IPS DF 19.7 (cell line): ENCODE measurements at places on chromosomes 7 and 10.

GRCh38 chr10:23696476-23696875 is 257.6 kb downstream of the OTUD1 start:
- no peak for DNase-seq

DNA sequence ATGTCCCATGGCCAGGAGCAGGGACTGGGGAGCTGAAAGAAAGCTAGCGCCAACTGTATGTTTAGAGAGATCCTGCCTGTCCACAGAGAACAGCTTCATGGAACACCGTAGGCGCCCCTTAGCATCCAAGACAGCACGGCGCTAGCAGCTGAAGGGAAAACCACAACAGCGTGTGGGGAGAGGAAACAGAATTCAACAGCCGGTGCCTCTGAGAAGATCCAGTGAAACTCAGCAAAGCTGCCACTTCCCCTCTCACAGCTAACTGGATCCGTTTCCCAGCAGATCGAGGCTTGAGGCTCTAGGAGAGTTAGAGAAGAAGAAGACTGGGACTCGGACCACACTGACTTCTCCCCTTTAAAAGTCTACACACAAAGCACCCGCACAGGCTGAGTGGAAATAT is 145.0 kb downstream of the MAD1L1 start:
- DNase-seq = no peak

DNA sequence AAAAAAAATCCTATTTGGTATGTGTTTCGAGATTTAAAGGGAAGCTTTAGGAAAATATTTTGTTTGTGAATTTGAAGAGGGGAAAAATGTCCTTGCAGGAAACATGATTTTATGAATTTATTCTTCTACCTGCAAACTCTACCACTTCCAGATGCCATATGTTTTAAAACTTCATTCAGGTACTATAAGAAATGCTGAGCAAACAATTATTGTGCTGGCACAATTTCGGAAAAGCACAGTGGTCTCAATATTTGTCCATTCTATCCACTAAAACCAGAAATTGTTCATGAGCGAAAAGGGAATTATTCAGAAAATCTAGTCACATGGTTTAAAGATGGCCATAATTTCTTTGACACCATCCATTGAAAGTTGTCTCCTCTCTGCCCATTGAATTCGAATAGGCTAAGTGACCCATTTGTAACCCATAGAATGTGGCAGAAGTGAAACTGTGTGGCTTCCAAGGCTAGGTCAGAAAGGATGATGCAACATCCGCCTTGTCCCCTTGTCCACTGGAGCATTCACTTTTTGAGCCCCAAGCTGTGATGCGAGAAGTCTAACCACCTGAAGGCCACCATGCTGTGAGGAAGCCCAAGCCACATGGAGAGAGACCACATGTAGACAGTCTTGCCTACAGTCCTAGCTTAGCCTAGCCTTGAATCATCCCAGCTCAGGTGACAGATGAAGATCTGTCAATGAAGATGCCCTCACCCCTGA is 189.8 kb upstream of the PRKCQ start:
- no peak for DNase-seq

- DNase-seq = no peak
Measured at GRCh38 chr10:44022203-44022602, 362.7 kb downstream of the CXCL12 start.

- DNase-seq = no peak
Measured at GRCh38 chr7:133827707-133828623, 299.2 kb upstream of the LRGUK start.

- no peak for DNase-seq
Measured at GRCh38 chr7:124643311-124643811, 122.2 kb downstream of the GPR37 start.

DNA sequence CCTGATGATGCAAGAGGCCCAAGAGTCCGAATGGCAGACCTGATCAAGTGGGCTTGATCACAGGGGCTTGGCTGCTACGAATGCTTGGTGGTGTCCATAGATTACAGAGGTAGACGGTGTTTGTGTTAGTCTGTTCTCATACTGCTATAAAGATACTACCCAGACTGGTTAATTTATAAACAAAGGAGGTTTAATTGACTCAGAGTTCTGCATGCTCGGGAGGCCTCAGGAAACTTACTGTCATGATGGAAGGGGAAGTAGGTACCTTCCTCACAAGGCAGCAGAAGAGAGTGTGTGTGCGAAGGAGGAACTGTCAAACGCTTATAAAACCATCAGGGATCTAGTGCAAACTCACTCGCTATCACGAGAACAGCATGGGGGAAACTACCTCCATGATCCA is 268.9 kb upstream of the KLF6 start:
- no peak for DNase-seq

DNA sequence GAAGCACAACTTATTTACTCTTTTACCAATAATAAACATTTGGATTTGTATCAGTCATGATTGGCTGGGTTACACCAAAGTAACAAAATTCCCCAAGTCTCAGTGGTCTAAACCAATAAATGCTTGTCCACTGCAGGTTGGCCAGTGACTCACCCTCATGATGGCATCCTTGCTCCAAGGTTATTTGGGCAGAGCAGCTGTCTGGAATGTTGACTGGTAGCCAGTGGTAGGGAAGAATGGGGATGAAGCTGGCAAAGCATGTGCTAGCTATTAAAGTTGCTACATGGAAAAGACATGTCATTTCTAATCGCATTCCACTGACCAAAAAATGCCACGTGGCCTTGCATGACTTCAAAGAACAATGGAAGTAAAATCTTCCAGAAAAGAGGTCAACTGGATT is 1168.7 kb upstream of the CELF2 start:
- DNase-seq = no peak

- DNase-seq = no peak
Measured at GRCh38 chr7:42152329-42153205, 84.4 kb downstream of the GLI3 start.

GRCh38 chr7:47303695-47304453 is 278.0 kb downstream of the TNS3 start:
- DNase-seq = no peak

- DNase-seq = no peak
Measured at GRCh38 chr7:28596245-28596935, 184.1 kb downstream of the CREB5 start.

DNA sequence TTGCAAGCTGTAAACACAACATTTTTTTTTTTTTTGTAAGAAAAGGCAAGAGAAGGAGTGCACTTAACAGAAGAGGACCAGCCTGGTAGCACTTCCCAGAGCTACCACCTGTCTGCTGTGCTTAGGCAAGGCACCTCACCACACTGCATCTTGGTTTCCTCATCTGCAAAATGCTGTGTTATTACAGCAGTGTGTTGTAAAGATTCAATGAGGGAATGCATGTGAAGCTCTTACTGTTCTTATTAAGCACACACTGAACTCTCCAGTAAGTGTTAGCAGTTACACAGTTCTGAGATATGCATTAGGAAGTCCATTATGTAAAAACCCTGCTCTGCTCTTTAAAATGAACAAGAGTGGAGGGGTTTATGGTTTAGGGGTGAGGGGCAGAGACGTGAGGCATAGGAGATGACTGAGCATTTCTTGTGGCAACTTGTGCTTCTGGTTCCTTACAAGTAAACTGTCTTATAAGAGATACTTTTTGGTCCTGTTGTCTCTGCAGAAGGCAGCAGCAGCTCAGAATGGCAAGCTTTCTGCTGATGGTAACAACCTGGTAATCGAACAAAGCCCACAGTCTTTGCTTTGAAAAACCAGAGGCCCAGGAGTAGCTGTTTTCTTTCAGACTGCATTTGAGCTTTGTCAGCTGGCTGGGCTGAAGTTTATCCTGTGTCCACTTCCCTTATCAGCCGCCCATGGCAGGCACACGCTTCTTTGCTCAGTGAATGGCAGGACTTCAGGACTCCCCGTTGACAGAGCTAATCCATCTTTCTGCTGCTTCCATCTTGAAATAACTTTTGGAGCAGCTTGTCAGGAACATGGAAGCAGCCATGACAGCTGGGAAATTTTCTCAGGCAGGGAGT is 98.8 kb upstream of the BMPER start:
- no peak for DNase-seq

GRCh38 chr7:25770235-25770634 is 381.8 kb upstream of the NFE2L3 start:
- no peak for DNase-seq

DNA sequence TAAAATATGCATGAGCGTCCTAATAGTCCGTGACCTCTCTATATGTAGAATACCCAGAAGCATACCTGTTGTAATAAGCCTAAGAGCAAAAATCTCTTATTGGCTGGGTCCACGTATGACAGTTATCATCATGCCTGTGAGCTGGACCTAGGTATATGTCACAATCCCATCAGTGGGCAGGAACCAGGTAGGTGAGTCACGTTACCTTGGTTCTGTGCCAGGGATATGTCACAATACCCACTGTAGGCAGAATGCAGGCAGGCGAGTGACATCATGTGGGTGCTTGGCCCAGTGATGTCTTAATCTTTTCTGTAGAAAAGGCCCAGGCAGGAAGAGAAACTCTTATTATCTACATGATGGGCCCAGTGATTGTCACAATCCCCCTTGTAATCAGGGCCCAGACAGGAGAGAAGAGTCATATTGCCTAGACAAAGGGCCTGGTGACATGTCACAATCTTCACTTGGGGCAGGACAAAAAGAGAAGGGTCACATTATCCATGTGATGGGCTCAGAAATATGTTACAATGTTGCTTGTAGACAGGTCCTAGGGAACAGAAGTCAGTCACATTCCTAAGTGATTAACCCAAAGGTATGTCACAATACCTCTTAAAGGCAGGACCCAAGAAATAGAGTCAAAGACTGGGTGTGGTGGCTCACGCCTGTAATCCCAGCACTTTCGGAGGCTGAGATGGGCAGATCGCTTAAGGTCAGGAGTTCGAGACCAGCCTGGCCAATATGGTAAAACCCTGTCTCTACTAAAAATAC is 12.9 kb upstream of the ZNF736 start:
- DNase-seq = no peak

DNA sequence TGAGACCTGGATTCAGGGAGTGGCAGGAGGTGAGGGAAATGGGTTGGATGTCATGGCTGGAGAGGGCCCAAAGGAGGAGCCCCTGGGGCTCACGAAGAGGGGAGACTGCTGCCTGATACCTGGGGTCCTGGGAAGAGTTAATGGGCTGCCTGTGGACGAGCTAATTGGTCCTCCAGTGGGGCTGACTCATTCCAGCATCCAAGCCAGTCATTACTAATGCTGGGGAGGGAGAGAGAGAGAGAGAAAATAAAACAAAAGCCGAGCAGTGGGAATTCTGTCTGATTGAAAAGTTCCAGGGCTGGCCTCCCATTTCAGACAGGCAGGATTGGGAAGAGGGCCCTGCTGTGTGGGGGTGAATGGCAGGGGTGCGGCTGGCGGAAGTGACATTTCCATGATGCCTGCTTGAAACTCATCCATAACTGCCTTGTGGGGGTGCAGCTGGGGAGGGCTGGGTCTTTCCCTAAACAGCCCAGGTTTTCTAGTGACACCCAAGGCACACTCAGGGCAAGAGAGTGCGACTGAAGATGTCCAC is 297.8 kb downstream of the RPS24 start:
- DNase-seq = no peak

- no peak for DNase-seq
Measured at GRCh38 chr7:69186974-69187373, 411.3 kb upstream of the AUTS2 start.

GRCh38 chr10:57743711-57744110 is 524.0 kb downstream of the IPMK start:
- DNase-seq = no peak

DNA sequence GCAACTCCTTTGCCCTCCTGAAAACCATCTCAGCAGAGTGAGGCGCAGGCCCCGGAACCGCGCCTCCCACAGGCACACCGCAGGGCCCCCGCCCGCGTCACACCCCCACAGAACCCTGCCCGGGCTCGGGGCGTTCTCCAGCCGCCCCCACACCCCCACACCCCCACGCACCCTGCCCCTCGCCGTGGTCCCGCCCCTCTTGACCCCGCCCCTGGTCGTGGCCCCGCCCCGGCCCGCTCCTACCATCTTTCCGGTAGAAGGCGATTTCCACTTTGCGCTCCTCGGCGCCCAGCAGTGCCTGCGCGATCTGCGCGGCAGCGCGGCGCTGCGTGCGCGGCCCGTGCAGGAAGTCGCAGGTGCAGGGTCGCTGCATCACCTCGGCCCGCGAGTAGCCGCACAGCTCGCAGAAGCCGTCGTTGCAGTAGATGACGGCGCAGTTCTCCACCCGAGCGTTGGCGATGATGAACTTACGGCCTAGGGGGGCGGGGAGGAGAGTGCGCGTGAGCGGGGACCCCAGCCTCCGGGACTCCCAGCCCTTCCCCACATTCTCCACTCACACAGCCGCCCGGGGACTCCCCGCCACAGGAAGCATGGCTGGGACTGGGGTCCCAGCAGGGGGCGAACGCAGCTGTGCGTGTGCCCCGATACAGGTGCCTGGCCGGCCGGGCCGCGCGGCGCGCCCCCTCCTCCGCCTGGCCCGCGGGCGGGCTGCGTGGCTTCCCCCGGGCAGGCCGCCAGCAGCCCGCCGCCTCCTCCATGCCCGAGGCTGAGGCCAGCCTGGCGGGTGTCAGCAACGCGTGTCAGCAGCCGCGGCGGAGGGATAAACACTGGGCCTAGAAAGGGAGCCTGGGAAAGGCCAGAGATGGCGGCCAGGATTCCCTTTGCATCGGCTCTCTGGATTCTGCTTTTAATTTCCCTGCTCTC is 3.4 kb downstream of the KCNH2 start:
- no peak for DNase-seq

DNA sequence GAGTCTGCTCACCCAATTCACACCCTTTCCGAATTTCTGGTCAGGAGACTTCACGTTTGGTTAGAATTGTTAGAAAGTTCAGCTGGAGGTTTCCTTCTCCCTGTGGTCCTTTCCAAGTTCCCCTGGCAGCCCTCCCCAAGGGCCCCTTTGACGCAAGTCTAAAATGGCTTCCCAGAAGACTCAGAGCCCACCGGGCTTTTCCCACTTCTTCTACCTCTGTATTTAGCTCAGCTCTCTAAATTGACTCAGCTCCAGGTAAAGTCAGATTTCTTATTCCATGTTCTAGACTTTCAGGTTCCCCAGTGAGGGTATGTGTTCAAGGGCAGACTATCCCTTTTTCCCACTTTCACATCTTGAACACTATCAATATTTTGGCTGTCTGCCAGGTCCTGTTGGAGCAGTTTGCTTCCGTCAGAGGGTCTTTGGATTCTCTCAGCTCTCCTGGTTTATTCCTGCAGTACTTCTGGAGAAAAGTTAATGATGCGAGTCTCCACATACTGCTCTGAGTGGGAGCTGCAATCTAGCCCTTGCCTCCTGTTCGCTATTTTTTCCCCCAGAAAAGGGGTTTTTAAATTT is 53.1 kb upstream of the ZNF273 start:
- no peak for DNase-seq

DNA sequence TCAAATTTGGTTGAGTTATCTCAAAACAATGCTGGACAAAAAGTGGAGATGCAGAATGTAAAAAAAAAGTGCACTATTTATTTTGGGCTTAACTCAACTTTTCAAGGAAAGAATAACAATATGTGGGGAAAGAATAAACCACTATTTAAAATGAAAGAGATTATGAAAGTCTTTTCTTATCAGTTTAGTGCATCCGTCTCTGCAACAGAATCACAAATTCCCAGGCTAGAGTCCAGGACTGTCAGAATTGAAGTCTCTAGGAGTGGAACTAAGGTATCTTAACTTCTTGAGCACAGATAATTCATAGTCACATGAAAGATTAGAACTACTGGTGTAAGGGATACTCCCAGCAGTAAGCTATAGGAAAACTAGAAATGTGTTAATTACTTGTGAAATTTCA is 1200.3 kb upstream of the LRRN3 start:
- no peak for DNase-seq

GRCh38 chr7:55020466-55020871 is 1.7 kb downstream of the EGFR start:
- DNase-seq = no peak

GRCh38 chr10:29539412-29539811 is 95.4 kb downstream of the SVIL start:
- DNase-seq = no peak

- no peak for DNase-seq
Measured at GRCh38 chr7:66429498-66430163, 199.1 kb upstream of the KCTD7 start.
